BE2C (cell line): ENCODE measurements at places on chromosomes 4 and X.

GRCh38 chrX:133373386-133374079, 41.8 kb downstream of the GPC4 start:
- no peak for DNase-seq

DNA sequence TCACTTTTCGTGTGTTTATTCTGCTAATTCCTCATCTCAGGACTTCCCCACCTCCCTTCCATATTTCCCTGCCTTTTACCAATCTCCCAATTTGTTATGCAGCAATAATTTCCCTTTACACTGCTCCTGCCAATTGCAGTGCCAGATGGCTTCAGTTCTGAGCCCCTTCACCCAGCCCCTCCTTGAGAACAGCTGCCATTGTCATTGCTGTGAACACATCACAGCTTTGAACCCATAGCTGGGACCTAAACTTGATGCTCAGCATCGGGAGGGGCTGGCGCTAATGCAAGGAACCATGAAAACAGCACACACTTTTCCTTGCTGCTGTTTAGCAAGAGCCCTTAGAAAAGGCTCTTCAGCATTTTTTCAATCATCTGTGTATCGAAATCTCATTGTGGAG, 104.9 kb downstream of the ALPK1 start:
- DNase-seq = no peak

- no peak for DNase-seq
Measured at GRCh38 chrX:111349934-111350333, 62.1 kb downstream of the DCX start.

GRCh38 chr4:152849350-152849749, 69.6 kb downstream of the ARFIP1 start:
- no peak for DNase-seq

GRCh38 chr4:47972181-47972580, 44.3 kb downstream of the CNGA1 start:
- DNase-seq = no peak

GRCh38 chrX:149145845-149146285, 359.2 kb downstream of the IDS start:
- no peak for DNase-seq

DNA sequence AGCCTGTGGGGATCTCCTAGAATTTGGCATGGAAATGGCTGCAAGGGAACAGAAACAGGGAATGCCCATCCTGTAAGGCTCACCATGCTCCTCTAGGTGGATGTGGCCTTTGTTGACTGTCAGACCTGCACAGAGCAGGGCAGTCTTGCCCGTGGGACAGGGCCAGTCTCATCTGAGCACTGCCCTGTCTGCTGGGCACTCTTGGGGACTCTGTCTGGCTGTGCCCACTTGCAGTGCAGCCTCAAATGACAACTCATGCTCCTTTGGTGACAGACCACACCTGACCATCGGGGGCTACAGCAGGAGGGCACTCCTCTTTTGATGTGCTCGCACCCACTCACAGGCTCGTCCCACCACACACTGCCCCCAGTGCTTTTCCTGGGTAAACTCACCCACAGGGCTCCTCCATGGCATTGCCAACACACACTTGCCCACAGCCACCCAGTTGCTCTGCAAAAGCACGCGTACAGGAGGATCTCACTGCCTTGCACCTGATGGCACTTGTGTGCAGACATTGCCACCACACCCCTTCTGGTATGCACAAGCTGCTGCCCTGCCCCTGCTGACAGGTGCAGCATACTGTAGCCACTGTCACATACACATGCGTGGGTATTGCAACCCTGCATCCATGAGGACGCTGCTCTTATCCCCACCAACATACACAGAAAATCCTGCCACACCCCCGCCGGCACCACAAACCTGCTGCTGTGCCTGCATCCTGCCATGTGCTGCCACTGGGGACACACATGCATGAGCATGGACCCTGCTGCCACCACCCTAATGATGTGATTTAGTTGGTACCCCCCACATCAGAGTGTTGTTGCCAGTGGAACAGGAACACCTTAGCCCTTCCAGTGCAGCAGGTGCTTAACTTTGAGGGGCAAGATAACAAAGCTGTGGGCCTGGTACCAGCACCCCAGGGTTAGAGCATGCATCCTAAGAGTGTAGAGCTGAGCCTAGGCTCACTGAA, 100.1 kb upstream of the ARHGEF9 start:
- no peak for DNase-seq

DNA sequence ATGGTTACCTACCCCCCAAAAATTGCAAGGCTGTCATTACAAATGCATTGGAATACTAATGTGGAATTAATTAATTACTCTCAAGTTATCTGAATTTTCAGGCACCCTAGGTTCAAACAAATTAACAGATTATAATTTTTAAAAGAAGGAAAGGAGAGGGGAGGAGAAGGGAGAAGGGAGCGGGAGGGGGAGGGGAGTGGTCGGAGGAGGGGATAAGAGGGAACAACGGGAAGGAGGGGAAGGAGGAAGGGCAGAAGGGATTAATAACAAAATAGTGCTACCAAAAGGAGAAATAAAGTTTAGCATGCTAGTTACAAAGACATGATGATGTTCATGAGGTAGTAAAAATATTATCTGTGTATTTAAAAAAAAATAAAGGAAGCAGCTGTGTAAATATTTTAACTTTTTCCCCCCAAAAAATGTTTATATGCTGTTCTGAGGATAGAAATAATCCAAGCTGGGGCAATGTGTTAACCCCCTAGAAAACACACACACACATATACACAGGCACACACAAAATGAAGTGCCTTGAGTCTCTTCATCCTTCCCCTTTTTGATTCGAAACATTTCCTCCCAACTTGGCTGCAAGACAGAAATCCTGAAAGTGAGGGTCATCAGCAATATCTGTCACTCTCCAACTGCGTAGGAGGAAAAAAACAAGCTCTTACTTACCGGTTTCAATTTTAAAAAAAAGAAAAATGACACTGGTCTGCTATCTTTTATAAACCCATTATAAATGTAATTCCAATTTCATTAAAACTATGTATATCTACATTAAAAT, 58.8 kb downstream of the PPP3CA start:
- DNase-seq = no peak

DNA sequence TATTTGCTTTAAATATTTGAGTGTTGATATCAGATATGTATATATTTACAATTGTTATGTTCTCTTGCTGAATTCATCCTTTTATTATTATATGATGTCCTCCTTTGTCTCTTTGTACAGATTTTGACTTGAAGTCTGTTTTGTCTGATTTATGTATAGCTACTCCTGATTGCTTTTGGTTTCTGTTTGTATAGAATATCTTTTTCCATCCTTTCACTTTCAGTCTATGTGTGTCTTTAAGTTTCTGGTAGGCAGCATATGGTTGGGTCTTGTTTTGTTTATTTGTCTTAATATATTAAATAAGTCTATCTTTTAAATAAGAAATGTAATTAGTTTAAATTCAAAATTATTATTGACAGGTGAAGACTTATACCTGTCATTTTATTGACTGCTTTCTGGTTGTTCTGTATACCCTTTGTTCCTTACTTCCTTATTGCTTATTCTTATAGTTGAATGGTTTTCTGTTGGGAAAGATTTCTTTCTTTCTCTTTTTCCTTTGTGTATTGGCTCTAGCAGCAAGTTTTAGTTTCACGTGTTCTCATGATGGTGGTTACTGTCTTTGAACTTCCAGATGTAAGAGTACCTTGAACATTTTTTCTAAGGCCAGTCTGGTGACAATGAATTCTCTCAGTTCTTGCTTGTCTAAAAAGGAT, 31.1 kb downstream of the RAB28 start:
- no peak for DNase-seq

- DNase-seq = no peak
Measured at GRCh38 chr4:151432654-151433053, 23.7 kb downstream of the FHIP1A start.

- no peak for DNase-seq
Measured at GRCh38 chr4:123418351-123418931, 21.8 kb downstream of the SPRY1 start.

GRCh38 chr4:24535399-24535798, 49.0 kb downstream of the DHX15 start:
- DNase-seq = no peak

GRCh38 chrX:104450316-104450715, 115.7 kb upstream of the IL1RAPL2 start:
- no peak for DNase-seq

DNA sequence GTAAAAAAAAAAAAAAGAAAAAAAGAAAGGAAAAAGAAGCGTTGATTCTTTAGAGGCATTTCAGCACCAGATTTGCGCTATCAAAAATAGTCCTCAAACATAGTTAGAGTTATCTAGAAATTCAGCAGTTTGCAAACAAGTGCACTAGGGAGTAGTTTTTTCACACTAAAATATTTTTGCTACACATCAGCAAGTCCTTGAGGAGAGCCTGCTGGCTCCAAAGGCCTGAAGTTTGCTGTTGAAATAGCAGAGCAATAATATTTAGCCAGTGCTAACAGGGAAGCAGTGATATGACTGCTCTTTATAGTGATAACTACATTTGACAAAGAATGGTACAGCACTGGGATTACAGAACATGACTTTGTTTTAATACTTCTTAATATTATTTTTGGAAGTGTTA, 472.2 kb downstream of the PCDH7 start:
- DNase-seq = no peak

DNA sequence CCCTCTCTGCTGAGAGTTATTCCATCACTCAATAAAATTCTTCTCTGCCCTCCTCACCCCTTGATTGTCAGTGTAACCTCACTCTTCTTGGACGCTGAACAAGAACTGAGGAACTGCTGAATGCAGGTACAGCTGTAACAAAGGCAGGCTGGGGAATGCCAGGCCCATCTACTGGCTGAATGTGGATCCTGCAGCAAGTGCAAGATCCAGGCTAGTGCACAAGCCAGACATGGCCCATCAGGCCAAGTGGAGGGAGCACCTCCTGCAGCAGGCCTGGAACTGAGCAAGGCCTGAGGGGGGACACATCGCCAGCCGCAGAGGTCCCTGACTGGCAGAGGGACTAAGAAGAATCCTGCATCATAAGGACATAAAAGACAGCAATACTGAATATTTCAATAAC, 411.8 kb upstream of the PCDH10 start:
- DNase-seq = peak; percentile 53

GRCh38 chr4:173503330-173504180, 26.5 kb downstream of the HAND2 start:
- no peak for DNase-seq

DNA sequence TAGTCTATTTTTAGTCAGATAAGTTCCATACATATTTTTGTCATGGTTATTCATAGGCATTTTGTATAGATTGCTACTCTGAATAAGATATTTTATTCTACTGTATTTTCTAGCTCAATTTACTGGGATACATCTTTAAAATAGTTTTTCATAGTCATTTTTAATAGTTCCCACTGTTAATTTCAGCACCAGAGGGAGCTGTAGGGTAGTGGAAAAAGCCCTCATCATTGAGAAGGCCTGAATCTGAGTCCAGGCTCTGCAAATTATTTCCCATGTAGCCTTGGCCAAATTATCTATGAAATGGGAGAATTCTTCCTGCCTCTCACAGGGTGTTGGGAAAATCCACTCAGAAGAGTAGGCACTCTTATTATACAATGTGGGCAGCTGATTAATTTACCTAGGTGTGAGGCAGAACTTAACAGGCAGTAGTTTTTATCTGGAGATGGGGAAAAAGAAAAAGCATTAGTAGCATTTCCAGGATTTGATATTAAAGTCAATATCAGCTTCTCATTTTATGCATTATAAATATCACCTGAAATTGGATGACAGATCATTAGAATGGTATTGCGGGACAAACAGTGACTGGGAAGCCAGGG, 102.9 kb upstream of the PAQR3 start:
- DNase-seq = peak; percentile 43

GRCh38 chr4:73701116-73701515, 39.3 kb upstream of the CXCL8 start:
- no peak for DNase-seq

- no peak for DNase-seq
Measured at GRCh38 chrX:136712650-136713310, 64.8 kb downstream of the CD40LG start.

GRCh38 chr4:148395771-148396170, 46.4 kb downstream of the NR3C2 start:
- DNase-seq = no peak

- no peak for DNase-seq
Measured at GRCh38 chr4:70734168-70734954, 12.6 kb downstream of the RUFY3 start.

DNA sequence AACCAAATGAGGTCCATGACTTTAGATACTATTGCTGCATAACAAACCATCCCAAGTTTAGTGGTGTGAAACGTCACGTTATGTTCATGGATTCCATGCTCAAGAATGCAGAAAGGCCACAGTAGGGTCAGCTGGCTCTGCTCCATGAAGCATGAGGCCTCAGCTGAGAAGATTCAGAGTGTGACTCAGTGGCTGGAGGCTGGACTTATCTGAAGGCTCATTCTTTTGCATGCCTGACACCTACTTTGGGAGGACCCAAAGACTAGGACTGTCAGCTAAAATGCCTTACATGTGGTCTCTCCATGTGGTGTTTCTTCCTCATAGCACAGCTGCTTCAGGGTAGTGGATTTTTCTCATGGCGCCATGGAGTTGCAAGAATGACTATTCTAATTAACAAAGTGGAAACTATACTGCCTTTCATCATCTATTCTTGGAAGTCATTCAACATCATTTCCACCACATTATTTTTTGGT, 11.5 kb upstream of the CCDC149 start:
- DNase-seq = no peak

GRCh38 chr4:80307183-80307735, 28.3 kb upstream of the CFAP299 start:
- DNase-seq = no peak

GRCh38 chr4:98446499-98447375, 185.6 kb downstream of the RAP1GDS1 start:
- DNase-seq = no peak

GRCh38 chr4:176134670-176135069, 60.7 kb downstream of the SPATA4 start:
- no peak for DNase-seq

GRCh38 chr4:72529148-72529822, 39.7 kb downstream of the ADAMTS3 start:
- DNase-seq = no peak

- no peak for DNase-seq
Measured at GRCh38 chrX:47285836-47286320, 53.1 kb downstream of the USP11 start.

DNA sequence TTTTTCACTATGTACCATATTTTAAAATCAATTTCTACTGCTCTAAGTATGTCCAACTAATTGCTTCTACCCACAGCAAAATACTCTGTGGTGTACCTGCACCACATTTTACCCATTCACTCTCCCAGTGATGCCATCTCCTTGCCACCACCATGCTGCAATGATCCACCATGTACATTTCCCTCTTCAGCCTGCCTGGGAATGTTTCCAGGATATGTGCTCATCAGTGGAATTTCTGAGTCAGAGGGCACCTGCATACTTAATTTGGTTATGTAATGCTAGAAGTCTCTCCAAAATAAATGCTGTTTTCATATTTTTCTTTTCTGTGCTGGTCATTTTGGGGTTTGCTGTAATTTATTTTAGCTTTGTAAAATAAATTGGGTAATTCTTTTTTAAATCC, 33.2 kb upstream of the OCIAD2 start:
- no peak for DNase-seq

GRCh38 chr4:66929748-66930147, 615.6 kb downstream of the CENPC start:
- no peak for DNase-seq

GRCh38 chr4:6929812-6930464, 20.3 kb downstream of the TBC1D14 start:
- DNase-seq = no peak

- DNase-seq = no peak
Measured at GRCh38 chr4:23171976-23172375, 479.2 kb downstream of the GBA3 start.

GRCh38 chr4:147430111-147430510, 50.8 kb upstream of the EDNRA start:
- DNase-seq = no peak
